ENCODE measurements at places on chromosomes 7 and 10. TPM values are rescaled to one million over a fixed set of nuclear protein-coding genes. Genes with fewer than 3 reads are reported as not detected.

AMPH gene
- 1.1 TPM for total RNA-seq

PRF1 gene
- total RNA-seq = 1.1 TPM

GJD4 gene
- not detected for total RNA-seq

NRAP gene
- 0.05 TPM for total RNA-seq

SUN3 gene
- total RNA-seq = not detected

VIPR2 gene
- total RNA-seq = 0.28 TPM

SPAG6 gene
- not detected for total RNA-seq

CPEB3 gene
- total RNA-seq = 12.7 TPM

OGA gene
- total RNA-seq = 32.8 TPM

ASB13 gene
- 128 TPM for total RNA-seq

FGFR2 gene
- 22.6 TPM for total RNA-seq
